ENCODE measurements at places on chromosomes 12 and 14.

DNA sequence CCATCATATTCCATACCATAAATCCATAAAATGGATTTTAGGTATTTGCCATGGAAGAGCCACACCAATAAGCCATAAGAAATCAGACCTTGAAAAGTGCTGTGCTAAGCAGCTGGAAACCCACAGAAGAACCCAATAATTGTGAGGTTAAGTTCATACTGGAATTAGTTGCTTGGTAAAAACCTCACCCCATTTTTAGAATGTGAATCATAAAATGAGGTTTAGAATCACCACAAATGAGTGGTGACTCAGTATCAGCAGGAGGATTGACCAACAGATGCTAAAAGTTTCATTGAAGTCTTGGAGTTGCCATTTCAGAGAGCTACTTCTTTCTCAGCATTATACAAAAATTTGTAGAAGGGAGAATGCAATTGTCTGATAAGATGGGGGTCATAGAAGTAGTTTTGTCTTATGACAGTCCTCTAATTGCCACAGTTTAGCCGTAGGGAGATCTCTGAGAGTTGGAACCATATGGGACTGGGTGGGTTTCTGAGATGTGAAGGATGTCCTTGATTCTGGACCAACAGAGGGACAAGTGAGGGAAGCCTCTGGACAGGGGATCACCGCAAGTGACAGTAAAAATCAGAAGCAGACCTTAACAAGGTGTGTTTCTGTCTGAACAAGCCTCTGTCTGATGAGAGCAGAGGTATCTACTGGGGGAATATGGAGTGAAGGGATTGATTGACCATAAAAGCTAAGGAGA lies 1.4 kb upstream of the STON2 start:
- no peak for DNase-seq

GRCh38 chr12:108772891-108773797 lies 41.8 kb upstream of the CORO1C start:
- DNase-seq: no peak

GRCh38 chr14:51302295-51303030 lies 62.4 kb downstream of the TMX1 start:
- no peak for DNase-seq

- no peak for DNase-seq
Measured at GRCh38 chr12:104049278-104049902, 597 bp downstream of the GLT8D2 start.

GRCh38 chr14:73758392-73759182 lies 44.4 kb upstream of the PNMA1 start:
- peak; percentile 73 for DNase-seq

GRCh38 chr12:4959381-4959780 lies 49.7 kb downstream of the KCNA1 start:
- no peak for DNase-seq

DNA sequence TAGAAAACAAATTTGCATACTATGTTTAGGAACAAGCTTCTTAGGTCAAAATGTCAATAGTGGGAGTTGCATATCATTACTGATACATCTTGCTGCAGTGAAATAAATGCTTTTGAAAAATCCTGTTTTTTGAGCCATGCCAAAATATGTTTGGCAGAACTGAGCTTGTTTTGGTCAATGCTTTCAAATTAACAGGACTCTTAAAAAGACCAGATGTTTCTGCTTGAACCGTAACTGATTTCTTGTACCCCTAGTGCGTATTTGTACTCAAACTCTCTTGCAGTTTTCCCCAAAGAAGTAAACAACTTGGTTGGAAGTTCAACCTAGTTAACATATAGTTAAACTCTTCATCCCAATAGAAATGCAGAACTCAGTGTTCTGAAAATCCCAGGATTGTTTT lies 3.4 kb downstream of the TRHDE start:
- no peak for DNase-seq

DNA sequence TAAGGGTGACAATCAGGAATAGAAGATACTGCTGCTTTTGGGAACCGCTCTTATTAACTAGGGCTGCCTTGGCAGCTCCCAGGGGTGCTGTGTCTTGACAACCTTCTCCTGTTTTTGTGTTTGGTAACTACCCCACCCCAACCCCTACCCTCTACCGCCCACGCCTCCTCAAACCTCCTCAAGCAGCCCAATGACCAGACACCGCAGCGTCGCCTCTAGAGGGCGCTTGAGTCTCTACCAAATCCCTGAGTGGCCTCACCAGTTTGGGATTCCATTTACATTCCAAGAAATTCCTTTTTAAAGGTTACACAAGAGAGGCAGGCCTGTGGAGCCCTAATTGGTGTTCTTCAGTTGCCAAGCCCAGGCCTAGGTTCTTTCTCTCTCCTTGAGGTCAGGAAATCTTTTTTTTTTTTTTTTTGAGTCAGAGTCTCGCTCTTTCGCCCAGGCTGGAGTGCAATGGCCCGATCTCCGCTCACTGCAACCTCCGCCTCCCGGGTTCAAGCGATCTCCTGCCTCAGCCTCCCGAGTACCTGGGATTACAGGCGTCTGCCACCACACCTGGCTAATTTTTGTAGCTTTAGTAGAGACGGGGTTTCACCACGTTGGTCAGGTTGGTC lies 72.4 kb upstream of the USP44 start:
- DNase-seq: peak; percentile 14

- no peak for DNase-seq
Measured at GRCh38 chr12:26269562-26270284, 74.3 kb downstream of the SSPN start.

- no peak for DNase-seq
Measured at GRCh38 chr12:76945867-76946266, 67.0 kb upstream of the CSRP2 start.

- DNase-seq: no peak
Measured at GRCh38 chr12:3191450-3191849, 114.3 kb downstream of the TSPAN9 start.

GRCh38 chr12:1305063-1305434 lies 289.3 kb downstream of the FBXL14 start:
- no peak for DNase-seq

DNA sequence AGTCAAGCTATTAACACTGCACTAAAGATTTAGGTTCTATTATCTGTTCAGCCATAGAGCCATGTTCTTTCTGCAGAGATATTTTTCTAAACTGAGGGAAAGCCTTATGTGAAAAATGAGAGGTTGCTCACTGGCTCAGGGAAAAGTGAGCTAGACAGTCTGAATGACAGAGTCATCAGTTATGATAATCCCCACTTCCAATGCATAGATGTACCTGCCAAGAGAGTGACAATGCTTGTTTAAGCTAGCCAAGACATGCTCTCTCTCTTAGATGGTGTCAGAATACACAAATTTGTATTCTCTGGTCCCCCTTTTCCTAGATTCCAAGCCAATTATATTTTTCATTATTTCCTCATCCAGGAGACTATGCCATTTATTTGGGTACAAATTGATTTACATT lies 176.9 kb upstream of the FRMD6 start:
- no peak for DNase-seq

- DNase-seq: no peak
Measured at GRCh38 chr12:120438495-120439198, 734 bp downstream of the COX6A1 start.

DNA sequence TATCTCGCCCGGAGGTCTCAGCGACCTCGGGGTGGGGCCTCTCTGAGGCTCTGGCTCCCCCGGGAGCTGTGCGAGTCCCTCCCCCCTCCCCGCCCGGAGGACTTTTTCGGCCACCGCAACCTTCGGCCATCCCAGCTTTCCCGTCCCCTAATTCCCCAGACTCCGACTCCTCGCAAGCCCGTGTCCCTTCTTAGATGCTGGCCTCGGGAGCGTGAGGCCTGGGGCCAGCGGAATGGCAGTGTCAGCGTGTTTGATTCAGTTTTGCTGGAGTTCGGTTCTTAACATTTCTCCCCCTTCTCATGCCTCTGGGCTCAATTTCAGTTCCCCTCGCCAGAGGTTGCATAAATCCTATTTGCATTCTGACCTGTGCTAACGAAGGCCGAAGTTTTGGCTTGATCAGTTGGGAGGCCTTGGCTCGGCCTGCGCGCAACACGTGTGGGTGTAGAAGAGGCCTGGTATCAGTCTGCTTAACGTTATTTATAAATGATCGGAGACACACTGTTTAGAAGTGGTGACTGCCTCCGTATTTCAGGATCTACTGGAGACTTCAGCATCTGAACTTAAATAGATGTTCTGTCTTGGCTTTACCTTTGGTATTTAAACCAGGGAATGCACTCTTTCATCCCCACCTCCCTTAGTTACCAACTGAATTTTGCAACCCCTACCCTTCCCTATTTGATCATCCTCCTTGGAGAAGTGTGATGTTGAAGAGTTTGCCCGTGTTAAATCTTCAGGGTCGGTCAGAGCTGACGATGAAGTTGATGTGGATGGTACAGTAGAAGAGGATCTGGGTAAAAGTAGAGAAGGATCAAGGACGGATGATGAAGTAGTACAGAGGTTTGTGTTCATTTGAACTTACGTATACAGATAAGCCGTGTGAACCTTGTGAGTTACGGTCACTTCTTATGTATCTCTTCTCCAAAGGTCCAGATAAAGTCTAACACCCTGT lies 851 bp downstream of the HSP90B1 start:
- no peak for DNase-seq

DNA sequence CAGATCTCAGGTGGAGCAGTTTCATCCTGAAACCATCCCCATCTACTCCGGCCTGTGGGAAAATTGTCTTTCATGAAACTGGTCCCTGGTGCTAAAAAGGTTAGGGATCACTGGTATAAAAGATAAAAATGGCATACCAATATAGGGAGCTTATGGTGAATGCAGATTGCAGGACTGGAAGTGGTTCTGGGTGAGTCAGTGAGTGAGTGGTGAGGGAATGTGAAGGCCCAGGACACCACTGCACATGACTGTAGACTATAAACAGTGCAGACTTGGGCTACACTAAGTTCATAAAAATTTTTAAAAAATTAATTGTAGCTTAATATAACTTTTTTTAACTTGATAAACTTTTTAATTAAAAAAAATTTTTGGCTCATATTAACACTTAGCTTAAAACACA lies 67.0 kb upstream of the RD3L start:
- no peak for DNase-seq

- DNase-seq: no peak
Measured at GRCh38 chr14:21039585-21040369, 2.4 kb upstream of the RNASE7 start.

- DNase-seq: peak; percentile 31
Measured at GRCh38 chr12:102811110-102811737, 105.8 kb downstream of the PAH start.

DNA sequence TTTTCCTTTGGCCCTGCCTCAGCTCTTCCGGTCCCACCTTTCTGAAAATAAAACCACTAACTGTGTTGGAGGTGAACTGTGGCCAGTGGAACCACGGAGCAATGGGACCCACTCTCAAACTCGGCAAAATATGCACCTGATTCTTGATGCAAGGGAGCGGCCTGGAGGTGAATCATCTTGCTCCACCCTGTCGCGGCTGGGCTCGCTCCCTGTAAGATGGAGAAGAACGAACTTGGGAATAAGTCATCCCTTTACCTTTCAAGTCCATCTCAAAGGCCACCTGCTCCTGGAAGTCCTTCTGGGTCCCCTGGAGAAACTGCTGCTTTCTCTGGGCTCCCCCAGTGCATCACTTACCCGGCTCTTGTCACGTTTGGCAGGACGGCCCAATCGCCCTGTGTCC lies 309.9 kb downstream of the BCL11B start:
- DNase-seq: no peak

GRCh38 chr12:6872073-6873048 lies 742 bp downstream of the SPSB2 start:
- peak; percentile 98 for DNase-seq

DNA sequence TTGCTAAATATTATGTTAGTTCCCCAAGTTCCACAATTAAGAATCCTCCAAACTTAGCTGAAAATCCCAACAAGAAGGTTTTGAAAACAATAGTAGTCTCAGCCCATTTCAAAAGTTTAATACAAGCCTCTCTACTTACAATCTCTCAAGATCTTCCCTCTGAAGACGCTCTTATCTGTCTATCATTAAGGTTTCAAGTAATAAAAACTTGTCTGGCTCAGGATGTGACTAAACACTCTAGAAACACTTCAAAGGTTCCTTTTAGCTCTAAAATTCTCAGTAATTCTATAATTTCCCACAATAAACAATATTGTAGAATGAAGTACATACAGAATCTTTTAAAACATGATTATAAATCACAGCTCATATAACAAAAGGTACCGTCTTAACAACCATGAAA lies 16.3 kb downstream of the YAF2 start:
- DNase-seq: no peak
